ENCODE measurements at places on chromosomes 3 and 15. TPM values are rescaled to one million over a fixed set of nuclear protein-coding genes. Genes with fewer than 3 reads are reported as not detected.

- no peak for DNase-seq
These were observed 242.2 kb downstream of the ABHD5 start for GRCh38 chr3:43932921-43933320.

GRCh38 chr3:169618894-169619792 is 44.4 kb downstream of the MECOM start:
- no peak for DNase-seq

DNA sequence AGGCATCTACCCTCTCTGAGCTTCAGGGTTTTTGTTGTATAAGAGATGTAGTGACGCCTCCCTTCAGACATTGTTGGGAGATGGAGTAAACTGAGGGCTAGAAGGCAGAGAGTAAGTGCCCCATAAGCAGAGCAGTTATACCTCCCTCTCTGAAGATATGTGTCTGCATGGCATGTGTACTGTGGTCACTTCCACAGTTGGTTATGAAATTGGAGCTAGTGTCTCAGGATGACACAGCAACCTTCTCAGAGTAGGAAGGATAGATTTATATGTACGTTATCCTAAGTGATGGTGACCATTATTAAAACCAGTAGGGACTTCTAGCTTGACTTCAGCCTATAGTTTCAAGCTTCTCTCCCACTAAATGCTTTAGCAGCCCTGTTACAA is 17.9 kb downstream of the PXK start:
- DNase-seq, result no peak

DNA sequence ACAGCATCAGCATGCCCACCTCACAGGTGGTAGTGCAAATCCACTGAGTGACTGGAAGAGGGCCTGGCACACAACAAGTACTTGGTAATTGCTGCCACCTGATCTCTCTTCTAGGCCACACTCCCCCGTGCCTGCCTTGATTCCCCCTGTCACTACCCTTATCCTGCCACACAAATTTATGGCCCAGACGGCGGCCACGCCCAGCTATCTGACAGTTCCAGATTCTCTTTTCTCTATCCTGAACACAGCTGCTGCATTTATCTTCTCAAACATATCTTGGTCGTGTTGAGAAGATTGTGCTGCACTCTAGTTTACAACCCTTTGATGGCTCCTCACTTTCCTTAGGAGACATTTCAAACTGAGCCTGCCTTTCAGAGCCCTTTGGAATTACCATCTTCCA is 585.2 kb downstream of the NTRK3 start:
- DNase-seq, result no peak

DNA sequence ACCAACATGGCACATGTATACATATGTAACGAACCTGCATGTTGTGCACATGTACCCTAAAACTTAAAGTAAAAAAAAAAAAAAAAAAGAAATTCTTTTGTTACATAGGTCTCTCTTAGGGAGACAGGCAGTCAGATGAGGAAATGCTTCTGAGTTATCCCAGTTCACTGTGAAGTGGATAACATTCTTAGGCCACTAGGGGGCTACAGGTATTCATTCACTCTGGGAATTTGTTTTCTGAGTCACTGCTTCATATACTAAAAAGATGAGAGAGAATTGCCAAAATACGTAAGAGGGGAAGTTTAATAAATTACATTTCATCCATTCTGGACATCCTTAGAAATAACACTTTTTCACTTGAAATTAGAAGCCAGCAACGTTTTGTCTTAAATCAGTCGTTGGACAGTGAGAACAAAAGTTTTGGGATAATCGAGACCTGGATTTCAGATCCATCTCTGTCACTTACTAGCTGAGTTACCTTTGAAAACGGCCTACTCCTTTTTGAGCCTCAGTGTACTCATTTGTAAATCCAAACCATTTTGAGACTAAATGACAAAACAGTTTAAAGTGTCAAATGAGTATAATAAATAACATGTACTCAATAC is 738.4 kb upstream of the ALCAM start:
- DNase-seq, result peak; percentile 52

DNA sequence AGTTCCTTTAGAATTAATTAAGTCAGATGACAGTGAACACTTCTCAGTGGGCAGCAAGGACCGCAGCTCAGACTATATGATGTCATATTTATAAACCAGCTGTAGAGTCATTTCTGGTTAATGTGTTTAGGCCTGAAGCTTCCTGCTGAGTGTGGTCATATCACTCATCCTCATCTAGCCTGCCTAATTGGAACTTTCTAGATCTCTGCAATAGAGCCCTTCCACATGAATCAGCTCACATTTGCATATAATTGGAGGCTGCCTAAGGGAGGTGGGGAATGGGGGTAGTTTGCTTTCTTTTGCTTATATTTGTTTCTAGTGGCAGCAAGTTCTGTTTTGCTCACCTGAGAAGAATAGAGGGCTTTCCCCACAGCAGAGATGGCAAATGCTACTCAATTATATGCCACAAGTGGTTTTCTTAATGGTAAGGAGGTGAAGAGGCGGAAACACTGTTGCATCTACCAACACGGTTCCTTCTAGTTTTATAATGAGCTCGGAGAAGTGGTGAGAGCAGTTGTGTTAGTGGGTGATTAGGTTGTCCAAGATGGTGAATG is 148.1 kb downstream of the KLHL25 start:
- no peak for DNase-seq

GRCh38 chr3:132535575-132536441 is 61.3 kb upstream of the ACKR4 start:
- DNase-seq, result peak; percentile 46

DNA sequence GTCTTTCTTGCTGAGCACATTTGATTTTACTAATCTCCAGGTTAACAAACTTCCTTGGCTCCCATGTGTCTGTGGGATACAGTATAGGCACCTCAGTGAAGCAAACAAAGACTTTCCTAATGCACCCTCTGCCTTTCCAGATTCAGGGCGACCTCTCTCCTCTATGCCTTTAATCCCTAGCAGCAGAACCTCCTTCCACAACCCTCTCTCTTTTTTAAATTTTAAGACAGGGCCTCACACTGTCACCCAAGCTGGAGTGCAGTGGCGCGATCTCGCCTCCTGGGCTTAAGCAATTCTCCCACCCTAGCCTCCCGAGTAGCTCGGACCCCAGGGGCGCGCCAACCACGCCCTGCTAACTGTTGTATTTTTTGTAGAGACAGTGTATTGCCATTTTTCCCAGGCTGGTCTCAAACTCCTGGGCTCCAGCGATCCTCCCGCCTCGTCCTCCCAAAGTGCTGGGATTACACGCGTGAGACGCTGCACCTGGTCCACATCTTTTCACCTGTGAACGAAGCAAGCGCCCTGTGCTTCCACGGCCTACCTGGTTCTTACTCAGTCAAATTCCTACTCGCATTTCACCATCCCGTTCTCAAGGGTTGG is 1.7 kb upstream of the HACD3 start:
- no peak for DNase-seq

GRCh38 chr3:13016083-13016720 is 57.0 kb downstream of the IQSEC1 start:
- DNase-seq, result no peak

The SPCS1 gene
- total RNA-seq, result 104 TPM

The ENTPD3 gene
- not detected for total RNA-seq

The GP5 gene
- not detected for total RNA-seq

The GOLGA8S gene
- 0.09 TPM for total RNA-seq

The GLDN gene
- total RNA-seq, result not detected

The RLBP1 gene
- total RNA-seq, result not detected

The ADCY5 gene
- not detected for total RNA-seq

Data from PC-9 (cell line).